ENCODE measurements at places on chromosomes 7 and 10. TPM values are rescaled to one million over a fixed set of nuclear protein-coding genes. Genes with fewer than 3 reads are reported as not detected.
A peak's percentile ranks its signal among the peaks of the same experiment; 100 is the strongest.

DNA sequence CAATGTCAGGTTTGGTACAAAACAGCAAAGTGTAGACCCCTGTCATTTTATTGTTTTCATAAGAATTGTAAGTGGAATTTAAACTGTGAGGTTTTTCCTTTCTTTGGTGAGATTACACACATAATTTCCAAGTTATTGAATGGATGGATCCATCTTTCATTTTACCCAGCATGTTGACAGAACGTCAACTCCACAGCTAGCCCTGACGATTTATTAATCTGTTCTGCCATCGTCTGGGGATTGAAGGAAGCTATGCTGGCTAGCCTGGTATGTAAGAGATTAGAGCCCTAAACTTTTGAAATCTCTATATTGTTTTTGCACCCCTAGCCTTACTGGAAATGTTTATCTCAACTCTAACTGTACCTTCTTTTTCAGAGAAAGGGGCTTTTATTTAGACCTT is 8.6 kb downstream of the WNT16 start:
- no peak for DNase-seq

DNA sequence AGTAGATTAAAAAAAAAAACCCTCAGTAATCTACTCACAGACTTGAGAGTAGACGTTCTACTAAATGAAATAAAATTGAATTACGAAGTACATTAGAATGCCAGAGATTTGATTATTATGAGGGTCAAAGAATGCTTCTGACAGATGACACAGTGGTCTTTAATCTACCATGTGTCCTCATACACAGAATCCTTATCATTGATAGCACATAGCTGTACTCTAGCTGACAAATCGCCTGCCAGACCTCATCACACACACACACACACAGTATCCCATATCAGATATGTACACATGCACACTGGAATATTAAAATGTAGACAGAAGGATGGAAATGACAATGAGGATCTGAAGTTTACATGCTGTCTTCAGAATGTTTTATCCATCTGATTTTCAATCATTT is 104.6 kb downstream of the SORCS1 start:
- no peak for DNase-seq

DNA sequence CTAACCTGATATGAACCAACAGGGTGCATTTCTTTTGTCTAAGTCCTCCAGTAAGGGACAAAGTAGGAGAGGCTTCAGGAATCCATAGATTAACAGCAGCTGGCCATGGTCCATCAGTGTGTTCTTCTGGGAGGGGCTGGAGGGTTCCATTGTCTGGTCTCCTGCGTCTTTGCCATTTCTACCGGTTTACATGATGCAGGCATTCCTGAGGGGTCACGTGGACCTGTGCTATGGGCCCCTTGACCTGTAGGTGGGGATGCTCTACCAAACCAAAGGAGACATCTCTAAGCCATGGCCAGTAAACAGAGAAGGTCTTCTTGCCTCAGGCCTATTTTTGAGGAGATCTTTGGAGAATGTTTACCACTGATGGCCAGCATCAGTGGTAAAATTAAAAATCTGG is 28.7 kb upstream of the HABP2 start:
- DNase-seq: no peak

DNA sequence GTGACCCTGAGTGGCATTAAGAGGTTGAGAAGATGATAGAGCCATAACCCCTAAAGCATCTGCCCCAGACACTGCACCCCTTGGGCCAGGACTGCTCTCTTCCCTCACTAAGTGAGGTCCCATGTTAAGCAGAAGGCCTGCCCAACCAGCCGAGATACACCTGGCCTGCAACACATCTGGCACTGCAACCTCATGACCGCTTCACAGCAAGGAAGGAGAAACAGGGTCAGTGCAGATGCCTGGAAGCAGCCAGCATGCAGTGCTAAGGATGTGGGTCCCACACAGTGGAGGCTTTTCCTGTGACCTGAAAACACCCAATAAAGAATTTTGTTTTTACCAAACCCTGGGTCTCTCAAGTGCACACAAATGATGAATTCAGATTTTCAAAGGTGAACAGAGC is 7.4 kb downstream of the NOD1 start:
- DNase-seq: no peak

DNA sequence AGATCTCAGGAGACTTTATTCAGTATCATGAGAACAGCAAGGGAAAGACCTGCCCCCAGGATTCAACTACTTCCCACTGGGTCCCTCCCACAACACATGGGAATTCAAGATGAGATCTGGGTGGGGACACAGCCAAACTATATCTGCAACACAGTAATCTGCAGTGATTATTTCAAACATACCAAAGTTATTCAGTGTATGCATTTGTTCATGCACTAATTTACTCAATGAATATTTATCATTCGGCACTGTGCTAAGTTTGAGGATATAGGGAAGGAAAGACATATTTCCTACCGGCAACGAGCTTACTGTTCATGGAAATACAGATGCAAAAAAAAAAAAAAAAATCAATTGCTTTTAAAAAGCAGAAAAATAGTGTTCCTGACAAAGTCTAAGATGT is 91.6 kb upstream of the IMMP2L start:
- no peak for DNase-seq

Gene DENND11
- total RNA-seq: 40.2 TPM

DNA sequence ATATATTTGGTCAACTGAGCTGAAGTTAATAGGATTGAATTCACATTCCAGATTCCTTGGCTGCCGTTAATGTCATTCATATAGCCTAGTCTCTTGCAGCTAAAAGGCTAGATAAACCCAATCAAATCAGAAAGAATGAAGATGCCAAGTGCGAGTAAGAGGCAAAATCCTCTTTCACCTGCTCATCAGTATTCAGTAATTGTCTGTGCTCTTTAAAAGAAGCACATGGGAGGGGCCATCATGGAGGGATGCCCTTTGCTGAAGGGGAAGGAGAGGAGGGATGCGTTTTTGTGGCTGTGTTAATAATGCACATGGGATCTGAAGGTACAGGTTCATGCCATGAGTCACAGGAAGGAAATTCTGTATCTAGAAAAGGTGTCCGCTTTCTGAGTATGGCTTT is 232.2 kb downstream of the TMEM178B start:
- no peak for DNase-seq

- no peak for DNase-seq
Observed at GRCh38 chr10:3811291-3811870, 26.4 kb upstream of the KLF6 start.

DNA sequence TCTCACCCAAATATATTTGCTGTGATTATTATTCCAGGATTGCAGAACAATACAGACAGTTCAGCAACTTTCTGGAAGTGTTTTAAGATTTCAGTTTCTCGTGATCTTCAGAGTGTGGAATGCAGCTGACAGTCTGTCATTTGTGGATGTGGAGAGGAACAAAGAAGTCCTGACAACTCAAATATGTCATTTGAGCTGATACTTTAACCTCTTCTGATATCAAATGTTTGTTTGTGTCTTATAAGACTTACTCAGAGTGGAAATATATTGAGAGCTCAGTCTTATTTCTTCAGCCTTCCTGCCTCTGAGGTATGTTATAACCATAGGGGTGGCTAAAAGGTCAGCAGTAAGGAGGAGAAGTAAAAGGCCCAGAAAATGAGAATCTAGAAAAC is 96.4 kb downstream of the OSBPL3 start:
- no peak for DNase-seq

Gene LIPM
- total RNA-seq: not detected

DNA sequence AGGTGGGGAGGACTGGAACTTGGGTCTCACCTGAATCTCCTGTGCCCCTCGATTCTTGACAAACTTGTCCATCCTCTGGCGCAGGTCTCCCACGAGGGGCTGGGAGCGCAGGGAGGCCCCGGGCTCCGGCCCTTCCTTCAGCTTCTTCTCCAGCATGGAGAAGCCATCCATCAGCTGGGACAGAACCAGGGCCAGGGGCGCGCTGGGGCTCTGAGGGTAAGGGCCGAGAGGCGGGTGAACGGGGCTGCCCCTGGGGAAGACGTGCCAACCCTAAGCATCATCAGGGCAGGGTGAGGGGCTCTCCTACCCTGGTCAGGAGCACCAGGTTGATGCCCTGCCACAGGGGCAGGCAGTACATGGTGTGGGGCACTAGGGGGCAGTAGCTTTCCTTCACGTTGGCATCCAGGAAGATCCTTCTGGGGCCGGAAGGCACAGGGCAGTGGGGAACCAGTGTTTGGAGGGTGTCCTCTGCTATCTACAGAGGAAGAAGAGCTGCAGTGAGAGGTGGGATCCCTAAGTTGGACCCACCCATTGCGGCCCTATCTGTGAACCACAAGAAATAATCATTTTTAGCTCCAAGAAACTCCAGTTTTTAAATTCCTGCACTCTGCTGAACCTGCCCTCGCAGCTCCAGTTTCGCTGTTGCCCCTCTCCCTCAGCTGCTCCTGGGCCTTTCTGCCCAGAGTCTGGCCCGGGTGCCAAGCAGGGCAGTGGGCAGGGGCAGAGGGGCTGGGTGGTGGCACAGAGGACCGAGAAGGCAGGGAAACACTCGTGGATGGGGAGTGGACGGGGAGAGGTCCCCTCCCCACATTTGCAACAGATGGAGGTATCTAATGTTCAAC is 10.8 kb upstream of the PYROXD2 start:
- peak; percentile 69 for DNase-seq

DNA sequence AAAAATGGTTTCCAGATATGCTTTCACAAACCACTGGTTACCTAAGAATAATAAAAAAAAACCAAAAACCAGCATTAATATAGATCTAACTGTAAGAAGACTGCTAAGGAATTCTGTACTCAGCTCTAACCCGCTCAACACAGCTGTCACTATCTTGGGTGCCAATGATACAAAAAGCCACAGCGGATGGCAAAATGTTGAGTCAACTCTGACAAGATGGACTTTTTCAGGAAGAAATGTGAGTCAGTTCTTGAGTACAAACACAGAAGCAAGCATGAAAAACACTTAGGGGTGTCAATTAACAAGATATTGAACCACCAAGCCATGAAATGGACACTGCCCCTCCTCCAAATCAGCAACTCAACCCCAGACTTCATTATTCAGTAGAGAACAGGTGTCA is 55.0 kb downstream of the CTTNBP2 start:
- no peak for DNase-seq

Gene ALOX5
- 128 TPM for total RNA-seq

DNA sequence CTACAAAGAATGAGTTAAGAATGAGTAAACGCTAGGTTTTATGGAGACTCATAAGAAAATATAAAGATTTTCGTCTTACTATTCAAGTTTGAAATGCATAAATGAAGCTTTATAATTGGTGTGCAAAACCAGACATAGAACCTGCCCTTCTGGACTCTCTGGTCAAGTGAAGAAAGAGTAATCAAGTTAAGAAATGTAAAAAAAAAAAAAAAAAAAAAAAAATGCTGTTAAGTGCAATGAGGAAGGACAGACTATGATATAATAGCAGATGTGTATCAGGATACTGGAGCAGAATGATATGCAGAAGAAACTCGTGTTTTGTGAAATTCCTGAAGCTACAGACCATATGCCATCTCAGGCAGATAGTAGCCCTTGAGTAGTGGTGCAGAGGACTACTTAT is 5.6 kb downstream of the PCGF5 start:
- DNase-seq: no peak

- DNase-seq: no peak
Observed at GRCh38 chr7:38306914-38307313, 33.5 kb upstream of the TARP start.

GRCh38 chr10:87593702-87594101 is 66.0 kb upstream of the PAPSS2 start:
- no peak for DNase-seq

DNA sequence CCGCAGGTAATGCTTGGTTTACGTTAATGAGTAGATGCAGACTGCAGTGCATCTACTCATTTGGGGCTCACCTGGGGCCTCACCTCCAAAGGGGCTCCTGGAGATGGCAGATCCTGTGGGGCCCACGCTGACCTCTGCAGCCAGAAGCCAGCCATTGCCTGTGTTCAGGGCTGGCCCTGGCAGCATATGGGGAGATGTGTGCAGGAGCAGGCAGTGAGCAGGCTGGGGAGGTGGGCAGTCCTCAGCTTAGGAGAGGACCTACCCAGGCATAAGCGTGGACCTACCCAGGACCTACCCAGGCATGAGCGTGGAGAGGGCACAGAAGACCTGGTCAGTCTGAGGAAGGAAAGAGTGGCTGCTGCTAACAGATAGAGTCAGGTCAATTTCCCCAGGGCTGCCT is 178.5 kb downstream of the PTPRN2 start:
- peak; percentile 45 for DNase-seq

DNA sequence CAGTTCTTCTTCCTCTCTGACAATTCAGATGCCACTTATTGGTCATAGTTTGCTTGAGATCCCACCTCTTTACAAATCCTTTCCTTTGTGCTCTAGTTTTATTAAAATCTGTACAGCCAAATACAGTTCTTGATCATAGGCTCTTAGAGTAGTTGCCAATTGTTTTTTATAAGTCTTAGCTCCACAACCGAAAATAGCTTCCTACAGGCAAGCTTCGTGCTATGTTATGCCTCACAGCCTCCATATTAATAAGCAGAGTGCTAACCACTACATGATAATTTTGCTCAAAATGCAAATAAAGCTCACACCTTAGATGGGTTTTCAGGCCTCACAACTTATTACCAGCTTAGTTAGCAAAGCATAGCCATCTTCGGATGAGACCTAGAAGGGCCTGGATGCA is 688.9 kb downstream of the MAGI2 start:
- no peak for DNase-seq

Gene CPEB3
- 5.7 TPM for total RNA-seq

GRCh38 chr10:77556990-77557601 is 80.5 kb downstream of the KCNMA1 start:
- DNase-seq: no peak

Gene SFTPA1
- total RNA-seq: 11,191 TPM

Gene RPEL1
- total RNA-seq: not detected

DNA sequence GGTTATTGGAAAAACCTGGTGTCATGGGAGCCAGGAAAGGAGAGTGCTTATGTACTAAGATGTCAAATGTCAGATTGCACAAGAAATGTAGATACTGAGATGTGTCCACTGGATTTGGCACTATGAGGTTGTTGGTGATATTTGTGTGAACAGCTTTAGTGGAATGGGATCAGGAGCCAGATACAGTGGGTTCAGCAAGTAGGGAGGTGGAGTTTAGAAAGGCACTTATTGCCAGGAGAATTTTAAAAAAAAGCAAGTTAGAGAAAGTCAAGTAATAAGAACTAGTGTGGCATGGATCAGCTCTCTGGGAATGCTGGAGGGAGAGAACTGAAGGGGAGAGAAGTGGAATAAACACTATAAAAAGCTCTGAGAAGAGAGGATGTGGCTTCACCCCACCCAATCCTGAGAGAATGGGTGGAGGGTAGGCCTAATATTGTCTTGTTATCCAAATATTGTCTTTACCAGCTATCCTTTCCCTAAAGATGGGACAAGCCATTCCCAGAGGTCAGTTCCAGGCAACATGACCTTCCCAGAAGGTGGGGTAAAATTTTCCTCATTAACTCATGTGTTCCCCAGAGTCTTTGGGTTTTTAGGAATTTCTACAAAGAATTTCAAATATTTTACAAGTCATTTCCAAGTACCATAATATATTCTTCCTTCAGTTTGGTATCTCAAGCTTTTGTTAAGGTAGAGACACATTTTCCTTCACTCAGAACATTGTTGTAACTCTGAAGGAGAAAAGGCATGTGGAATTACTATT is 42.3 kb downstream of the ENTPD1 start:
- DNase-seq: no peak
